ENCODE measurements at places on chromosomes 5 and 9.
A peak's percentile ranks its signal among the peaks of the same experiment; 100 is the strongest.

GRCh38 chr9:78626971-78627370 lies 330.0 kb downstream of the PSAT1 start:
- no peak for DNase-seq

GRCh38 chr9:133170716-133171115 lies 7.0 kb upstream of the GBGT1 start:
- DNase-seq: peak; percentile 56

- no peak for DNase-seq
Measured at GRCh38 chr5:168776070-168776469, 196.9 kb upstream of the PANK3 start.

DNA sequence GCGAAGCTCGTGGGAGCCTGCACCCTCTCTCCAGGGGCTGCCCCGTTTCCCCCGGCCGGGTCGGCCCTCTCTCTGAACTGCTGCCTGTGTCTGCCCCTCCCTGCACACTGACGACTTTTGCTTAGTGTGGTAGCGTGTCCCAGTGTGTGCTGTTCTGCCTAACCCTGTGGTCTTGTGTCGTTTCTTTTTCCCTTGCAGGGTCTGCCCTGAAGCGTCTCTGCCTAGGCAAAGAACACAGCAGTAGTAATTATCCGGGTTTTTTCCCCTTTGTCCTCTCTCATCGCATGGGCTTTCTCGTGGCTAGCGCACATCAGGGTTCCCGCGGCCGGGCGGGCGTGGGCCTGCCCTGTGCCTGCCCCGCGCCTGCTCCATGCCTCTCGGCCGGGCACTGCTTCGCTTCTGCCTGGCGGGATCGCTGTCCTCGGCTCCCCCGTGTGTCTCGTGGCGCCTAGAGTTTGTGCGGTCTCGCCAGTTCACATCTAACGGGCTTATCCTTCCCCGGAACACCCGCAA lies 122.7 kb downstream of the WNK2 start:
- DNase-seq: no peak

DNA sequence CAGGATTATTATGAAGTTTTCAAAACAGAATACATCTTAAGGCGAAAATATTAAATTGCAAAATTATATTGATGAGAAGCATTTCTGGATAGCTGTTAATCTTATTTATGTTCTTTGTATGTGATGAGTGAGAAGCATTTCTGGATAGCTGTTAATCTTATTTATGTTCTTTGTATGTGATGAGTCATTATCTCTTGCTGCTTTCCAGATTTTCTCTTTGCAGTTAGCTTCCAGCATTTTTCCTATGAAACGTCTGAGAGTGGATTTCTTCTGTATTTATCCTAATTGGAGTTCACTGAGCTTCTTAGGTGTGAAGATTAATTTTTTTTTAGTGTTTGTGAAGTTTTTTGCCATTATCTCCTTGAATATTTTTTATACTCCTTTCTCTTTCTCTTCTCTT lies 8.2 kb downstream of the TMEM232 start:
- DNase-seq: no peak

GRCh38 chr5:67725604-67726003 lies 490.0 kb upstream of the PIK3R1 start:
- no peak for DNase-seq

GRCh38 chr5:36281626-36282025 lies 20.1 kb downstream of the RANBP3L start:
- DNase-seq: no peak

DNA sequence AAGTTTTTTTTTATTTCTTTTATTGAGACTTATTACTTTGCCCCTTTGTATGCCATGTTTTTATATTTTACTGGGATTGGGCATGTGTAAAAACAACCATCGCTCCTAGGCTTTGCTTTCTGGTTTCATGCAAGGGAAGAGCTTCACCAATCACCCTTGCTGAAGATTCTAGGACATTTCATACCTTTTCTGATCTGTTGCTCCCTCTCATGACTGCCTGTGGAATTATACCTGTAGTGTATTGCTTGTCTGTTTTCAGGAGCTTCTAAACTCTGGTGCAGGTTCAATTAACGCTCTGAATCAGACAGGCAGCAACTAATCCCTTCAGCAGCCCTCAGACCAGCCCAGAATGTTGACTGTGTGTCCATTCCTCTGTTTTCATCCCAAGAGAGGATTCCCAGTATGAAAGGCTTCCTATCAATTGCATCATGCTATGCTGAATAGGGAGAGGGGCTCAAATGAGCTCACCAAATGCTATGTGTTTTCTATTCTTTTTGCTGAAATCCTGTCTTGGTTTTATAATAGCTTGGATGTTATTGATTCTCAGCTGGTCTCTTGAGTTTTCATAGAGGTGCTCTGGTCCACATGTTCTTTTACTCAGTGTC lies 572.9 kb upstream of the CDH6 start:
- DNase-seq: no peak

- no peak for DNase-seq
Measured at GRCh38 chr5:43336159-43336558, 22.9 kb upstream of the HMGCS1 start.

DNA sequence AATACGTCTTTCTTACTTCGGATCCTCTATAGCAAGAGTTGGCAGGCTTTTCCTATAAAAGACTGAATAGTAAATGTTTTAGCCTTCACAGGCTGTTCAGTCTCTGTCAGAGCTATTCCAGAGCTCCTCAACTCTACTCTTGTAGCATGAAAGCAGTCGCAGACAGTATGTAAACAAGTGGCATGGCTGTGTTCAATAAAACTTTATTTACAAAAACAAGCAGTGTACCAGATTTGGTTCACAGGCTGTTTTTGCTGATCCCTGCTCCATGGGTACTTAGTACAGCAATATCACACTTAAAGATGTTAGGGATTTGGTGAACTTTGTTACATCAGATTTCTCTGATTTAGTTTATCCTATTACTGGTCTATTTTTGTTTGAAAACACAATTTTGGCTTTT lies 235.2 kb downstream of the MLLT3 start:
- no peak for DNase-seq

DNA sequence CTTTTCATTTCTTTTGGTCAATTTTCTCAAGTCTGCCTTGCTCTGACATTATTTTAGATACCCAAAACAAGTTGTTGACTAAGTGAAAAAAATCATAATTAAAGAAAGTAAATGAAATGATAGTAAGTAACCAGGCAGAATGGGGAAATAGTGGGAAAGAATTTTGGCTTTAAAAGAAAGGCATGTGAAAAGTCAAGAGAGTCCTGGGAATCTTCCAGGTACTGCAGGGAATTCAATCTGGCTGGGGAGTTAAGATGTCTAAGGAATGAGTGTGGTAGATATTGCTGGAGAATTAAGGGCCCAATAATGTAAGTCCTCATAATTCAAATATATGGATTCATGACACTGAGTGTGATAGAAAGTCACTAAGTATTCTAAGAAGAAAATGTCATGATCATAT lies 123.1 kb upstream of the PAPPA start:
- no peak for DNase-seq

Measured in suprapubic skin (tissue), 4 donors.